T-helper 17 cell (primary cell): ENCODE measurements at places on chromosomes 3 and 15. TPM values are rescaled to one million over a fixed set of nuclear protein-coding genes. Genes with fewer than 3 reads are reported as not detected.

Gene SLC15A2
- 0.44 TPM for total RNA-seq

Gene GALK2
- total RNA-seq: 23.3 TPM

Gene CYP1A2
- total RNA-seq: not detected

Gene ATP13A4
- 1.2 TPM for total RNA-seq

Gene PCSK6
- total RNA-seq: 1.9 TPM

Gene GOLGA8R
- 2.2 TPM for total RNA-seq

Gene OXSR1
- total RNA-seq: 39.8 TPM

Gene ISL2
- total RNA-seq: not detected

Gene SPATA12
- not detected for total RNA-seq

Gene FBXW12
- total RNA-seq: not detected

Gene LCTL
- total RNA-seq: not detected

Gene PAQR5
- total RNA-seq: not detected

Gene SIN3A
- 169 TPM for total RNA-seq

Gene SV2B
- total RNA-seq: not detected

Gene PP2D1
- total RNA-seq: not detected

Gene HAPLN3
- 103 TPM for total RNA-seq

Gene GOLGA8B
- total RNA-seq: 475 TPM

Gene GRK7
- total RNA-seq: 0.20 TPM

Gene PLSCR2
- total RNA-seq: not detected
